AG08395 (cell line): ENCODE measurements at places on chromosomes 7 and 10.

- DNase-seq, result no peak
These were observed 8.7 kb upstream of the COBL start for GRCh38 chr7:51325261-51325676.

DNA sequence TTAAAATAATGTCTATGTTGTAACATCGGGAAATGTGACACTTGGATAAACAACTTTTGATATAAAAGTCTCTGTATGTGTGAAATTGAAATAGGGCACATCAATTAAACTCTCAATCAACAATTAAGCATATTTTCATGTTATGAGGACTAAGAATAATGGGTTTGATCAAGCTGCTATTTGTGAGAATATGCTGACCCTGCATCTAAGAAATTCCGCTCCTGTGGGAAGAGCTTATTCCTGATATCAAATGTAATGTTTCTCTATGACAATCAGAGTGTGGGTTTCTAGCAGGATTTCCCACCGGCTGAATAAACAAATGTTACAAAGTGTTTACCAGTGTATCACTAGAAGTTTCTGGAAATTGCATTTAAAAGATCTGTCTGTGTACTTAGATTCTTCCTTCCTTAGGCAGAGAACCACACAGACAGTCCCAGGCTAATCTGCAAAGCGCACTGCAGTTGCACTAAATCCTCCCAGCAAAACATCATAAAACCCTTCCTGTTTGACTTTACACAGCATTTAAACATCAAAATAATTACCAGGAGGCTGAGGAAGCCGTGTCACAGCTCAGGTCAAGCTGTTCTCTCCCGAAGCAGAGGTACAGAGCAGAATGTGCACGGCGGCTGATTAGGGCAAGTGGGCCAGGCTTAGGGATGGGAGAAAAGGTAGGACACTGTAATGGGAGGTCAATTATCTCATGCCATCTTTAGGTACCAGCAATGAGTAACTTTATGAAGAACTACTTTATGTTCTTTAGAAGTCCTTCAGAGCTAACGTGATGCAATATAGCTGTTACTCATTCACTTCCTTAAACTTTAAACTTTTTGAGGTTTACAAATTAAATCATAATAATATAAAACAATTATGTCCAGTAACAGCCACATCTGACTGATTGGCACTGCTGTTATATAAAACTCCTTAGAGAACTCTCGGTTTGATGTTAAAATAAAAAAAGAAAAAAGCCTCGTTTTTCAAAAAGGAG, 109.1 kb upstream of the CTTNBP2 start:
- no peak for DNase-seq

- DNase-seq, result peak; percentile 77
These were observed 299.8 kb downstream of the HGF start for GRCh38 chr7:81469869-81470723.

DNA sequence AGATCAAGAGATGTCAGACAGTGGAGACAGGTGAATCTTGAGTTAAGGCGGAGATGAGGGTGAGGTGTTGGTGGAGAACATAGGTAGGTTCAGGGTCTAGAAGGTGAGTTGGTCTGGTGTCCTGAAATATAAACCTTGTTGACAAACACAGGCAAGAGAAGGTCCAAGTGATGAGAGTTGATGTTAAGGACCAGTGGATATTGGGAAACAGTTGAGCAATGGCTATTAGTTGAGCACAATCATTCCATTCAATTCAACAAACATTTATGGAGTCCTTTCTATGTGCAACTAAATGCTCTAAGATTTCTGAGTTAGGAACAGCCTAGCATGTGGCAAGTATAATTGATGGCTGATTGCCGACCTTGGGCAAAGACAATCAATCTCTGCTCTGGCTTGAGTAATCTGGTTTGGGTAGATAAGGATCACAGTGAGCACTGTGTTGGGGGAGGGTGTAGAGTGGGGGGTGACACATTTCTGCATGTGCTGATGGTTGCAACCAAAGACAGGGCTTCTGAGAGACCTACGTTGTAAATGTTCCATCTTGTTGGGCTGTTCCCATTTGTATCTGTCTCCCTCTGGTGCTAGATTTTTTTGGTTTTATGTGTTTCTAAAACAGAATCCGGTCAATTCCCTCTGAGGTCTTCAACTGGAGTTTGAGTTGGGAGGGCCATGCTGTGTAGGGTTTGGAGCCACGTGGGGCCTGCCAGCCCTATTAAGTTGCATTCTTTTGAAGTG, 201.1 kb downstream of the BAMBI start:
- DNase-seq, result no peak

DNA sequence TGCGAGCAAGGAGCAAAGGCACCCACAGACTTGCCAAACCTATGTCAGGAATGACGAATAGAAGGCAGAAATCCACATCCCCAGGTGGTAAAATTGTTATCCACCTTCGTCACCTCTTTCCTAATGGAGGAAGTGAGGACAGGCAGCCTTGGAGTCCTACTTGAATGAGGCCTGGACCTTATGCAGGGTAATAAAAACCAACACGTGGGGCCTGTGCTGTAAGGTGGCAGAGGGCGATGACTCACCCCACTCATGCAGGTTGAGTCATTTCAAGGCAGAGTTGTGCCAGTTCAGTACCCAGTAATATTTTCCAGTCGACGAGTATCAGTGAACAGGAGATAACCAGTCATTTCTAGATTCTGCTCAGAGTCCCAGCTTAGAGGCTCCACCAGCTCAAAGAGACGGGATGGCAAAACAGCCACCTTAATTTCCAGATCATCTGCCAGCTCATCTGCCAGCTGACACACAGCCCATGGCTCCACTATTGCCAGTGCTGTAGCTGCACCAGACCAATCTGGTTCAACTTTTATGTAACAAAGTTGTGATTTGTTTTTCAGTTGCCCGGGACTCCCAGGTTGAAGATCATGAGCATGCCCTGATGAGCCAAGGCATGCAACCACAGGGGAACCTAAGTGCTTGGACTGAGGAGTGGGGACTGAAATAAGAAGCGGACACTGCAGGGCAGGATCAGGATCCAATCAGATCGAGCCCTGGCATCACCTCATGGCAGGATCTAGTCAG, 176.2 kb upstream of the ITGB1 start:
- DNase-seq, result peak; percentile 75
